D341Med (cell line): ENCODE measurements at places on chromosomes 4 and X.

- DNase-seq, result no peak
These were observed 198.6 kb downstream of the CEP135 start for GRCh38 chr4:56147371-56147770.

- DNase-seq, result no peak
These were observed 37.0 kb upstream of the AREG start for GRCh38 chr4:74407891-74408290.

DNA sequence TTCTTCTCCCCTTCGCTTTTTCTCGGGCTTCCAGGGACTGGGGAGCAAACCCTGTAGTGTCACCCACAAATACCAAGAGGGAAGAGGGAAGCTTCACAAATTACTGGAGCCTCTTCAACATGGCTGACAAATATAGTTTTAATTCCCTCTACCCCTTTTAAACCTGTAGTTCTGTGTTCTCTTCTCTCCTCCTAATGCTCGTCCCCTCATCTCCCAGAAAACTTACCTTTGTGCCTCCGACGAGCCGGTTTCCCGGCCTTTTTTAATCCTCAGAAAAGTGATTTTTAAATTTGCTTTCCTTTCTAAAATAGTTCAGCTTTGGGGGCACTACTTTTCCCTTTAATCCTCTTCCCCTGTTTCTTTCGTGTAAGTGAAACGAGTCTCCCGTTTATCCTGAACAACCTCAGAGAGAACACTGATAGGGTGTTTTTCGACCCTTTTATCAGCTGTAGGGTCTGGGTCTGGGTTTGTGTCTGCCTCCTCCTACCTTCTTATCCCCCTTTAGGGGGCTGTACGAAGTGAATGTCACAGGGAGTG is 408 bp downstream of the TET2 start:
- no peak for DNase-seq

GRCh38 chrX:74536832-74537371 is 77.5 kb downstream of the RLIM start:
- DNase-seq, result no peak

- DNase-seq, result no peak
These were observed 48.4 kb downstream of the CHM start for GRCh38 chrX:85998954-85999353.

- no peak for DNase-seq
These were observed 1011.7 kb upstream of the PCDH7 start for GRCh38 chr4:29708473-29708872.

GRCh38 chr4:4899202-4899925 is 39.9 kb downstream of the MSX1 start:
- DNase-seq, result no peak

DNA sequence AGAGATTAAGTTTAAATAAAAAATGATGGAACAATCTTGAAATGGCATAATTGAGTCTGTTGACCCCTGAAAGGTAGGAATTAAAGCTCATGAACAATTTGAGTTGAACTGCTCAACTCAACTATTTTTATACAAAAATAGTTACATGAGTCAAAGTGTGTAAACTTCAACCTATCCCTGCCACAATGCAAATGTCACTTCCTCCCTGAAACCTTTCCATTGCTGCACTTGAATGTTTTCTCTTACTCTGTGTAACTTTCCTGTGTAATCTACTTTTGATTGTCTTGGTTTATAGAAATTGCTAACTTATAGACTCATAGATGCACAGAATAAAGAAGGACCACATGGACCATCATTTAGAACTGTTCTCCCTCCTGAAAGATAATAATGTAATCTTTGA is 218.5 kb downstream of the GBA3 start:
- DNase-seq, result no peak

DNA sequence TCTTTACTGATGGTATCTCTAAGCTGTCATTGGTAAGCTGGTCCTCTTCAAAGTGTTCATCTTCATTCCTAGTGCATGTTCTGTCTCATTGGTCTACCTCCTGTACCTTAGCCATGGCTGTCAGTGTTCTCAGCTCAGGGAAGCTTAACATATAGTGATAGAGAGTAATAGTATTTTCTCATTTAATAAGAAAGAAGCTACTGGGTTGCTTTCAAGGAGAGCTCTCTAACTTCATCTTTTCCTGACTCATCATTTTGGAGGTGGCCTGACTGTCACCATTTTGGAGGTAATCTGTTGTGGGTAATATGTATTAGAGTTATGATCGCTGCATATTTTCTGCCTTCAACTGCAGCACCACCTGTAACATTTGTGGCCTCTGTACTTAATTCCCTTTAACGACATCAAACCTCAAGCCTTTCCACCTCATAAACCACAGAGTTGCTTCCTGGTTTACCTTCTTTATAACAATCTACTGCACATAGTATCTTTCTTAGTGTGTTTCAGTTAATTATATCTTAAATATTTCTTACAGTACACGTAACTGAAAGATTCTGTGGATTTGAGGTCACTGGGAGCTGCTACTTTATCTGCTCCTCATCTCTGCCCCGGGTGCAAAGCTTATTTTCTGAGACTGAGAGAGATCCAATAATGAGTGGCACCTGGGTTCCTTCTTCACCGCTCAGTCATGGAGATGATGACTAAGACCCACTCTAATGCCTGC is 474.0 kb upstream of the TECRL start:
- no peak for DNase-seq

- no peak for DNase-seq
These were observed 216.3 kb downstream of the KCTD8 start for GRCh38 chr4:44232262-44232661.

DNA sequence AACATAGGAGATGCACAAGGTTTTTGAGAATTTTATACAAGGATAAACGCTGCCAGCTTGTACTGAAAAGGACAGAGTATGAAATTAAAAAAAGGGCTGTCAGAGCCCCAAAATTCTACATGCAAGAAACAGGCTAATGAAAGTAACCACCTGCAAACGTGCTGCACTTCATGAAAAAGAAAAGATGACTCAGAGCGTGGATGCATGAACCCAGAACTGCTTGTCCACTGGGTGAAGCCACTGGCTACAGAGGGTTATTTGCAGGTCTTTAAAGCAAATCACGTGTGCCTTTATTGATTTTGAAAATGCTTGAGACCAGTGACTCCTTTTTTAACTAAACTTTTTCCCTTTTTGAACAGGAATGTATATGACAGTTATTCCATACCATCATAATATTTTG is 25.3 kb upstream of the FRMD7 start:
- no peak for DNase-seq

GRCh38 chrX:153947009-153947769 is 2.7 kb upstream of the RENBP start:
- DNase-seq, result peak; percentile 82

- DNase-seq, result no peak
These were observed 98.8 kb upstream of the DHX15 start for GRCh38 chr4:24683116-24683515.

- no peak for DNase-seq
These were observed 118.5 kb downstream of the WDFY3 start for GRCh38 chr4:84847978-84848377.

DNA sequence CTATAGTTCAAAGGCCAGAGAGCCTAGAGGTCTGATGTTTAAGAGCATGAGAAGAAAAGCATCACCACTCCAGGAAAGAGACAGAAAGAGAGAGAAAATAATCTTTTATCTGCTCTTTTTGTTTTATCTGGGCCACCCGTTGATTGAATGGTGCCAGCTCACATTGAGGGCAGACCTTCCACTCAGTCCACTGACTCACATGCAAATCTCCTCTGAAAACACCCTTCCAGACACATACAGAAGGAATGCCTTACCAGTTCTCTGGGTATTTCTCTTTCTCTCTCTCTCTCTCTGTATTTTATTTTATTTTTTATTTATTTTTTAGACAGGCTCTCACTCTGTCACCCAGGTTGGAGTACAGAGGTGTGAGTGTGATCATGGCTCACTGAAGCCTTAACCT is 252.5 kb downstream of the DTHD1 start:
- DNase-seq, result no peak

DNA sequence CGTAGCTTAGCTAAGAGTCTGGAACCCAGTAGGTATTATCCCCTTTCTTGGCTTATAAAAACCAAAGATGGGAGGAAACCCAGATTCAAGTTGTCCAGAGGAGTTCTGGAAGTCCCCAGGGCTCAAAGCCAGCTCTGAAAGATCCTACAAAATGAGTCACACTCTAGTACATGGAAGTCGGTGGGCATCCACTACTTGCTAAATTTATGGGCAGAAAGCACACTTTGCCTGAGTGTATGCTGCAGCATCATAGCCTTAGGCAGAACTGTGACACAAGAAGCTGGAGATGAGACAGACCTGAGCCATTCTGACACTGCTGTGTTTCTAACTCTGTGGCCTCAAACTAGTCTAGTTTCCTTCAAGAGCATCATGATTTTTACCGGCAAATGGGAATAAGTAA is 429.3 kb downstream of the AFF2 start:
- no peak for DNase-seq

GRCh38 chrX:49879656-49880277 is 483 bp downstream of the USP27X start:
- peak; percentile 51 for DNase-seq

DNA sequence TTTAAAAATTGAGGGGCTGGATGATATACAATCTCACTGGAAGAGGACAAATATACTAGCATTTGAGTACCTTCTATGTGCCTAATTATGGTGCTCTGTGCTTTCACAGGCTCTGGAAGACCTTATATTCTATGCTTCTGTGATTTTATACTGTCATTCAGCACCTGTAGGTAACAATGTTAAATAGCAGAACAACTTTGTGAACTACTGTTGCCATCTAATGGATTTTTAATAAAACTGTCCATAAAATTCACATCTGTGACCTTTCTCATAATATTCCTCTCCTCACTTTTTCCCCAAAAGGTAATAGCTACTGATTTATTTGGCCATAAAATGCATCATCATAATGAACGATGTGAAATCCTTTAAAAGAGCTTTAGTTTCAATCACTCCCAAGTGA is 21.9 kb downstream of the POU3F4 start:
- DNase-seq, result no peak

- DNase-seq, result no peak
These were observed 213.8 kb upstream of the RADX start for GRCh38 chrX:106397788-106398538.

- no peak for DNase-seq
These were observed 525.1 kb upstream of the ATOH1 start for GRCh38 chr4:93303440-93303839.

GRCh38 chr4:185254434-185254833 is 45.0 kb downstream of the SNX25 start:
- DNase-seq, result no peak

- DNase-seq, result no peak
These were observed 407 bp downstream of the IL13RA1 start for GRCh38 chrX:118727686-118728339.

- DNase-seq, result peak; percentile 84
These were observed 4.9 kb downstream of the PRDM8 start for GRCh38 chr4:80202190-80202711.

- DNase-seq, result no peak
These were observed 31.3 kb downstream of the GPRIN3 start for GRCh38 chr4:89276296-89276695.

DNA sequence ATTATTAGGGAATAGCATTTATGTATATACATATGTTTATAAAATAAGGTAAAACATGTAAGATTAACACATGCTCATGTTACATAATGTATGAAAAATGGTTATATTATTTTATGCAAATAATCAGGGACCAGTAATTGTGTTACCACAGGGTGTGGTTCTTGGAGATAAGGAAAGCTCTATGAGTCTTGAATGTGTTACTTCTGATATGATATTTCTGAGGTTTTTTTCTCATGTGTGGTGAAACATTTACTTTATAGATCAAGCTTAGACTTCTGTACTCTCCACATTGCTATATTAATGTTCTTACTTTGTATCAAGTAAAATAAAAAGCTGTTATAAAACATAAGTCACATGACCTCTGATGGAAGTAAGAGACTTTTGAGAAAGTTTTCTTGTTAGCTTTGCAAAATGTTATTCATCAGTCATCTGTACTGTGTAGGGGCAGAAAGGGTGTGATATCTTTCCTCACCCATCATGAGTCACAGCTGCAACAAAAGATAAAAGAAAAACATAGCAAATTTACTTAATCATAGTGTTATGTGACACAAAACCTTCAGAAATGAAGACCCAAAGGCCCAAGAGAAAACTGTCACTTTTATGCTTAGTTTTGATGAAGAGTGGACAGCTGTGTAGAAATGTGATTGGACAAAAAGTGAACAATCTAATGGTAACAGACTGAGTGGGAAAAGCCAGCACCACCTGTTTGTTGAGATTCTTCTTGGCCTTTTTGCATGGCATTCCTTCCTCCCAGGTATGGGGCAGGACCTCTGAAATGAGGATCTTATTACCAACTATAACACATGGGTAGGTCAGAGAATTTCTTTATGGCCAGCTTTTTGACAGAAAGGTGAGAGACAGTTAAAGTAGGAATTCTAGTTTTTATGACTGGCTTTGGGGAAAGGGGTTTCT is 632.3 kb downstream of the PDHA2 start:
- no peak for DNase-seq

DNA sequence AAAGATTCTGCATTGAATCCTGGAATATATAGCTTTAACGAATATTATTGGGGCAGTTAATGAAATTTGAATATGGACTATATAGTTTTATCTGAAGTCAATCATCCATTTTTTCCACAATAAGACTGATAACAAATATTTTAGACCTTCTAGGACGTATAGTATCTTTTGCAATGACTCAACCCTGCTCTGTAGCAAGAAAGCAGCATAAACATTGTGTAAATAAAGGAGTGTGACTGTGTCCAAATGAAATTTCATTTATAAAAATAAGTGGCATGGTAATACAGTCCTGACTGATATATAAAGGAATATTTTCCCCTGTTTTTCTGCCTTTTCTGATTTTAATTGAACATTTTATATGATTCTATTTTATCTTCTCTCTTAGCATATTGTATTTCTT is 947.7 kb upstream of the SLIT2 start:
- DNase-seq, result no peak

DNA sequence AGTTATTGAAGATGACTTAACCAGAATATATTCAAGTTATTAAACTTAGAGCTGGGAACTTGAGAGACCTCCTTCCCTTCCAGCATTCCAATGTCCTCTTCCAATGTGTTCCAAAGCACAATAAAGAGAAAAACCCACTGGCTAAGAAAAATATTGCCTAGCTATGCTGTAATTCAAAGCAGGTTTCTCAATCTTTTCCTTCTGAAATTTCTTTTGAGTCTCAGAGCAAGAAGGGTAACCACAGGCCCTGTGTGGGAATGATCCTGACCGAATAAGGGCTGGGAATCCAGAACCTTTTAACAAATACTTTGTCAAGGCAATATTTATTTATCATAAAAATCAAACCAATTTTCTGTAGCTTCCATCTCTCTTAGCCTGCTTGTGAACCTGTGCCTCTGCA is 150.7 kb upstream of the SFRP2 start:
- no peak for DNase-seq
